ENCODE measurements at places on chromosomes 2 and 18. TPM values are rescaled to one million over a fixed set of nuclear protein-coding genes. Genes with fewer than 3 reads are reported as not detected.
A peak's percentile ranks its signal among the peaks of the same experiment; 100 is the strongest.

Gene POTEF
- not detected for total RNA-seq

Gene HRH4
- total RNA-seq, result not detected

Gene REG3G
- not detected for total RNA-seq

Gene PLCL1
- 7.1 TPM for total RNA-seq

Gene STAT4
- total RNA-seq, result 134 TPM

Gene BAZ2B
- total RNA-seq, result 30.4 TPM

DNA sequence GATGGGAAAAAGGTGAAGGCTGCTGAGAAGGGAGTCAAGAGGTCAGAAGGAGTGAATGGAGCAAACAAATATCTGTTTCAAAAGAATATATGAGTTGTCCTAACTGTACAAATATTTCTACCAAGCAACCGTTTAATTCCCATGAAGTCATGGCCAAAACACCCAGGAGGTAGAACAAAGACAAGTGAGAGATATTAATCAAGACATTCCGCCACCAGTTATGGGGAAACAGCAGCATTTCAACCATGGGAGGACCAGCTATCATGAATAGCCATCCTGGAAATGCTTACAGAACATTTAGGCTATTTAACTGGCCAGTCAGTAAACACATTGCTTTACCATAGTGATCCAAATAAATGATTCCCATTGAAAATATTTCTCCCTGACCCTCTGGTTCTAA, 396.3 kb downstream of the IRS1 start:
- no peak overlapping the region for H3K4me3 ChIP-seq
- no peak for DNase-seq
- no peaks in the 10 kb centered on the region for H3K36me3 ChIP-seq
- H3K4me1 ChIP-seq, result no peaks in the 10 kb centered on the region
- peaks cover 13% of the 10 kb centered on the region for H3K27me3 ChIP-seq
- no peak overlapping the region for H3K27ac ChIP-seq

DNA sequence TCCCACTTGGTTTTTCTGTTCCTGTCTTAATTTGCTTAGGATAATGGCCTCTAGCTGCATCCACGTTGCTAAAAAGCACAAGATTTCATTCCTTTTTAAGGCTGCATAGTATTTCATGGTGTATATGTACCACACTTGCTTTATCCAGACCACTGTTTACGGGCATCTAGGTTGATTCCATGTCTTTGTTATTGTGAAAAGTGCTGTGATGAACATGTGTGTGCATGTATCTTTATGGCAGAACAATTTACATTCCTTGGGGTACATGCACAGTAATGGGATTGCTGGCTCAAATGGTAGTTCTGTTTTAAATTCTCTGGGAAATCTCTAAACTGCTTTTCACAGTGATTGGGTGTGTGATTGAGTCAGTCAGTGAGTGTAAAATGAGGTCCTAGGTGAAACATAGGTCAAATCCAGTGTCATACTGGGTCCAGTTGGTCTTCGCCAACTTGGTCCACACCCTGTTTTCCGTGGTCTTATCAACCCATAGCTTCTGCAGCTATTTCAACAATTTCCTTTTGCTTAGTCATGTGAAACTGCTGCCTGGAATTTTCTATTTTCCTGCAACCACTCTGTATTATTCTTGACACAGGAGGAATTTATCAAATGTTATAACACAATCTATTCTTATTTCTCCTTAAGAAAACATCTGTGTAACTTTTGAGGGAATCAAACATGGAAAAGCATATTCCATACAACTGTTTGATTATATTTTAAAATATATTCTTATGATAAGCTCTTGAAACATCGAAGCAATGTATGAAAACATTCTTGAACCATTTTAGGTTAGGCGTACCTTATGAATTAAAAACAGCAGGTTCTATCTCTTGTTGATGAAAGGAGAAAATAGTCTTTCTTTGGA, 82.9 kb downstream of the ADCYAP1 start:
- H3K27me3 ChIP-seq, result peaks cover 14% of the 10 kb centered on the region
- no peak overlapping the region for H3K4me3 ChIP-seq
- no peaks in the 10 kb centered on the region for H3K4me1 ChIP-seq
- H3K27ac ChIP-seq, result no peak overlapping the region
- no peaks in the 10 kb centered on the region for H3K36me3 ChIP-seq

- no peak for DNase-seq
- H3K27ac ChIP-seq, result peak overlapping the region; percentile 17
- no peaks in the 10 kb centered on the region for H3K27me3 ChIP-seq
- no peaks in the 10 kb centered on the region for H3K4me1 ChIP-seq
These were observed 162.0 kb downstream of the CAPN13 start for GRCh38 chr2:30645081-30645744.

GRCh38 chr2:101273056-101273455, 20.4 kb downstream of the CNOT11 start:
- H3K27ac ChIP-seq, result peak overlapping the region; percentile 83
- peaks cover 19% of the 10 kb centered on the region for H3K4me1 ChIP-seq
- H3K4me3 ChIP-seq, result no peak overlapping the region
- no peak for DNase-seq
- H3K27me3 ChIP-seq, result no peaks in the 10 kb centered on the region

DNA sequence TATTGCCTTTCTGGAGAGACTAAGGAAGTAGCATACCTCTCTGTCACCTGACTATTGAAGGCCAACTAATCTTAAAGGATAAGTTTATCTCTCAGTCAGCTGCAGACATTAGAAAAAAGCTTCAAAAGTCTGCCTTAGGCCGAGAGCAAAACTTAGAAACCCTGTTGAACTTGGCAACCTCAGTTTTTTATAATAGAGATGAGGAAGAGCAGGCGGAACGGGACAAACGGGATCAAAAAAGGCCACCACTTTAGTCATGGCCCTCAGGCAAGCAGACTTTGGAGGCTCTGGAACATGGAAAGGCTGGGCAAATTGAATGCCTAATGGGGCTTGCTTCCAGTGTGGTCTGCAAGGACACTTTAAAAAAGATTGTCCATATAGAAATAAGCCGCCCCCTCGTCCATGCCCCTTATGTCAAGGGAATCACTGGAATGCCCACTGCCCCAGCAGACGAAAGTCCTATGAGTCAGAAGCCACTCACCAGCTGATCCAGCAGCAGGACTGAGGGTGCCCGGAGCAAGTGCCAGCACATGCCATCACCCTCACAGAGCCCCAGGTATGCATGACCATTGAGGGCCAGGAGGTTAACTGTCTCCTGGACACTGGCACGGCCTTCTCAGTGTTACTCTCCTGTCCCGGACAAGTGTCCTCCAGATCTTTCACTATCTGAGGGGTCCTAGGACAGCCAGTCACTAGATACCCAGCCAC, 61.5 kb upstream of the FAM98A start:
- no peak for DNase-seq
- H3K4me1 ChIP-seq, result no peaks in the 10 kb centered on the region
- H3K4me3 ChIP-seq, result no peak overlapping the region
- H3K27me3 ChIP-seq, result peaks cover 8% of the 10 kb centered on the region
- H3K27ac ChIP-seq, result no peak overlapping the region

DNA sequence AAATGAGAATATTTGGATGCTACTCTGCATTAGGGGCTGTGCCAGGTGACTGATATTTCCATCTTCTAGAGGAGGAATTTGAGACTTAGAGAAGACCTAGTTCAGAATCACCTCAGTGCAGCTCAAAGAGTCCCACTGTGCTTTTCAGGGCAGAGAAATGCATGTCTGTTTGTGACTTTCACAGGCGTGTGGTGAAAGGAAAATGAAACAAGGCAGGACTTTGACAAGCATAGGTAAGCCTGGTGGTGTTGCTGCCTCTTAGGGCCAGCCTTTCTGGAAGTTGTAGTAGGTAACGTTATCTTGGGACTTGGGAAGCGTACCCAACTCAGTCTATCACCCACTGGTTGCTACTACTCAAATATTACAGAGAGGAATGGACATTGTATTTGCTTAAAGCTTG, 2.6 kb downstream of the GPR39 start:
- no peak overlapping the region for H3K27ac ChIP-seq
- peaks cover 55% of the 10 kb centered on the region for H3K27me3 ChIP-seq
- H3K4me1 ChIP-seq, result no peaks in the 10 kb centered on the region
- H3K4me3 ChIP-seq, result no peak overlapping the region

DNA sequence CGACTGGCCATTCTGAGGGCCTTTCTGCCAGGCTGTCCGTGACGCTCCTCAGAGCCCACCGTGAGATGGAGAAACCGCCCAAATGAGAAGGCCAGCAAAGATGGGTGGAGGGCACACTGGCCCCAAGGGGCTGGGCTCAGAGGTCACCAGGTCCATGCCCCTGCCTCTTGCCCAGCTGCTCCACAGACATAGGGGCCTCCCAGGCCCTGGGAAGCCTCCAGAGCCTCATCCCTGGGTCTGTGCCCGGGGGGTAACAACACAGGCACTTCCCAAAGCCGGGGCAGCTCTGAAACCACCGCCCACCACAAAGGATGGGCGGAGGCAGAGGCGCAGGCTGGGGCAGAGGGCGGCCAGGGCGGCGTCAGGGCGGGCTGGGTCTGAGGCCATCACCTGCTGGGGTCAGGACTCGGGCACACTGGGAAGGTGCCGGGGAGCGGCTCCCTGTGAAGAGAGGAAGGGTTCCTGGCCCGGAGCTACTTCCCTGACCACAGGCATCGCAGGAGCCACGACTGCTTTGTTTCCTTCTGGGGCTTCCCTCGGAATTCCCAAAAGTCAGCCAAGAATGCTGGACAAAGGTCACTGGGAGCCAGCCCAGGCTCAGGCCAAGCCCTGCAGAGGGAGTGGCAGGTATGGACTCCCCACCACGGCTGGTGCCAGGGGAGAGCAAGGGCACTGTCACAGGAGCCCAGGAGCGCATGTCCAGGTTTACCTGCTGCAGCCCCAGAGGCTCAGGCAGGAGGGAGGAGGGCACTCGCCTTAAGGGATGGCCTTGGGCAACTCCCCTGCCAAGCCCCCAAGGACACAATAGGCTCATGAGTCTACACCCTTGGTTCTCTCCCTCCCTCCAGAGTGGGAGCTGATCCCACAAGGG, 9.4 kb downstream of the CYP26B1 start:
- no peak overlapping the region for H3K27ac ChIP-seq
- H3K27me3 ChIP-seq, result no peaks in the 10 kb centered on the region
- H3K36me3 ChIP-seq, result no peaks in the 10 kb centered on the region
- H3K4me3 ChIP-seq, result no peak overlapping the region
- H3K4me1 ChIP-seq, result no peaks in the 10 kb centered on the region

GRCh38 chr2:20291106-20291564, 59.5 kb downstream of the PUM2 start:
- no peak for DNase-seq
- H3K4me1 ChIP-seq, result peaks cover 4% of the 10 kb centered on the region
- H3K27ac ChIP-seq, result peak overlapping the region; percentile 31
- H3K27me3 ChIP-seq, result no peaks in the 10 kb centered on the region

DNA sequence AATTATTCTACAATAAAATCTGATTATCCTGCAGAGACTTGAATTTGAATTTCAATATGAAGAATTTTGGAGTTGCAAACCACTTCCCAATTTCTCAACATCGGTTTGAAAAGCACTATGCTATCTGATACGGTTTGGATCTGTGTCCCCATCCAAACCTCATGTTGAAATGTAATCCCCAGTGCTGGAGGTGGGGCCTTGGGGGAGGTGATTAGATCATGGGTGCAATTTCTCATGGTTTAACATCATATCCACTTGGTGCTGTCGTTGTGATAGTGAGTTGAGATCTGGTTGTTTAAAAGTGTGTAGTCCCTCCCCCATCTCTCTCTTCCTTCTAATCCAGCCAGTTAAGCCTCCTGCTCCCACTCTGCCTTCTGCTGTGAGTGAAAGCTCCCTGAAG, 205.7 kb downstream of the NBAS start:
- no peaks in the 10 kb centered on the region for H3K4me1 ChIP-seq
- H3K27ac ChIP-seq, result no peak overlapping the region

GRCh38 chr18:10771053-10771709, 245.4 kb downstream of the NAPG start:
- H3K4me3 ChIP-seq, result no peak overlapping the region
- no peaks in the 10 kb centered on the region for H3K36me3 ChIP-seq
- H3K4me1 ChIP-seq, result no peaks in the 10 kb centered on the region
- no peak for DNase-seq
- H3K27ac ChIP-seq, result no peak overlapping the region

DNA sequence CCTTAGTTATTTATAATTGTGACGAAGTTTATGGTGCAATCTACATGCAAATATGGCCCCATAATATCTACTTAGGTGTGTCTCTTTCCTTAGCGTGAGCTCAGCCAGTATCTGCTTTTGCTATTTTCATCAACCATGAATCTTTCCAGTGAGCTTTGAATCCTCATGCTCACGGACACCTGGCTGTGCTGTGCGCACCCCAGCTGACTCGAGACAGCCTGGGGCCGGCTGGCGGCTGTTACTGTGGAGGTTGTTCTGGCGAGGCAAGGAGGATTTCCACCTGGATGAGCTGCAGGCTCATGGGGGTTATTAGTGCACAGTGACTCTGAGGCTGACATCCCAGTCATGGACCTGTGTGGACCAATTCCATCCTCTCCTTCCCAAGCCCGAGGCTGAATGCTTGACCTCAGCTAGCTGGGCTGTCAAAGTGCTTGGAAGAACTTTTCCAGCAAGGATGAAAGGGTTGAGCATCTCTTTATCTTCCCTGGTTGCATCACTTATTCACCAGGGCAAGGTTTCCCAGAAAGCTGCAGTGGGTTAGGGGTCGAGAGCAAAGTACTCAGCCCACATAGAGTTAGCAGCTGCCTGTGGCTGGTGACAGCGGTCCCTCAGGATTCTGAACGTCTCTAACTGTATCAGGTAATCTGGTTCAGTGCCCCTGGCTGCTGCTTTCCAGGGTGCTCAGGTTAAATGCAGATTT, 141.7 kb downstream of the ARL4C start:
- H3K4me3 ChIP-seq, result no peak overlapping the region
- no peaks in the 10 kb centered on the region for H3K36me3 ChIP-seq
- no peak overlapping the region for H3K27ac ChIP-seq
- H3K4me1 ChIP-seq, result peaks cover 18% of the 10 kb centered on the region
- H3K27me3 ChIP-seq, result no peaks in the 10 kb centered on the region

DNA sequence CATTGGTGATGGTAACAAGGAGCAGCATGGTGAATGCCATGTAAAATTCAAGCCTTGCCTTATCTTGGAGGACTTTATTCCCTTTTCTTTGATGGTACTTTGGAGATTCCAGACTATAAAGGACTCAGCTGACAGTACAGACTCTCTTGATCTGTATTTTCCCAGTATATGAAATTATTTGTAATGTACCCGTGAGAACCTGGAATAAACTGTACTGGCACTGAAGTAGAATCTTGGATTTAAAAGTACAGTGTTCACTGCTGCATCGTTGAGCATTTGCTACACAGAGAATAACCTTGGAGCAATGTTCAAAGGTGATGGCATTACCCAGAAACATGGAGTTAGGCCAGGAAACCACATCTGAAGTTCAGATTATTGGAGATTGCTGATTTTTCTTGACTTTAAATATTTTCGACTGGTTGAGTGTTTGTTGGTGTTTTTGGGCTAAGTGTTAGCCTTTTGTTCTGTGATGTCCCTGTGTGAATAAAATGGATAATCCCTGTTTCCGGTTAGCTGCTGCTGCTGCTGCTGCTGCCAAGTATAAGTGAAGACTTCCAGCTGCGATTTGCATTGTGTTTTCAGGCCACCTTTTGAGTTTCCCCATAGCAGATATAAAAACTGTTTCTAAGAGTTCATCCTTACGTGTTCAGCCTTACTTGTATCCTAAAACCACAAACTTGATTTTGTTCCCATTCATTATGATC, 122.0 kb downstream of the SPTBN1 start:
- H3K36me3 ChIP-seq, result peaks cover 6% of the 10 kb centered on the region
- H3K27me3 ChIP-seq, result no peaks in the 10 kb centered on the region
- H3K4me1 ChIP-seq, result peaks cover 96% of the 10 kb centered on the region
- DNase-seq, result no peak
